HL-60 (cell line): ENCODE measurements at places on chromosomes 7 and 10.

GRCh38 chr7:128732521-128733277, 6.5 kb upstream of the CALU start:
- DNase-seq, result no peak

GRCh38 chr10:10545771-10546170, 471.9 kb upstream of the CELF2 start:
- no peak for DNase-seq

DNA sequence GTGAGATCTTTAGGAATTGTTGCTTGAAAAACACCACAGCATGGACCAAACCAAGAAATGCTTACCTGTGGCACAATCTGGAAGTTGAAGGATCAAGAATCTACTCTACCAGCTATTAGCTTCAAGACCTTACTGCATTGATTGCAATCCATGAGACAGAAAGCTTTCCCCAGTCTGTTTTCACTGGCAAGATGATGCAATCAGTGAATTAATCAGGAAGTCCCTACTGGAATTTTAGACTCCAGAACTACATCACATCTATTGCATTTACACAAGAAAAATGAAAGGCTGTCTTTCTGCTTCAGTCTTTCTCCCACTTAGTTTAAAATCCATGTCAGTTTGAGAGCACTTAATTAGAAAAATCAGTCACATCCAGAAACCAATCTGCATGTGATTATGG, 191.7 kb downstream of the TFEC start:
- no peak for DNase-seq

- peak; percentile 35 for DNase-seq
These were observed at the start of gene SHTN1 for GRCh38 chr10:117005026-117005526. Gene SHTN1, minus strand, starts transcription at chr10:117005187. Its CDS starts 108 bp downstream, at chr10:117005079.
